ENCODE measurements at places on chromosomes 5 and 9.

DNA sequence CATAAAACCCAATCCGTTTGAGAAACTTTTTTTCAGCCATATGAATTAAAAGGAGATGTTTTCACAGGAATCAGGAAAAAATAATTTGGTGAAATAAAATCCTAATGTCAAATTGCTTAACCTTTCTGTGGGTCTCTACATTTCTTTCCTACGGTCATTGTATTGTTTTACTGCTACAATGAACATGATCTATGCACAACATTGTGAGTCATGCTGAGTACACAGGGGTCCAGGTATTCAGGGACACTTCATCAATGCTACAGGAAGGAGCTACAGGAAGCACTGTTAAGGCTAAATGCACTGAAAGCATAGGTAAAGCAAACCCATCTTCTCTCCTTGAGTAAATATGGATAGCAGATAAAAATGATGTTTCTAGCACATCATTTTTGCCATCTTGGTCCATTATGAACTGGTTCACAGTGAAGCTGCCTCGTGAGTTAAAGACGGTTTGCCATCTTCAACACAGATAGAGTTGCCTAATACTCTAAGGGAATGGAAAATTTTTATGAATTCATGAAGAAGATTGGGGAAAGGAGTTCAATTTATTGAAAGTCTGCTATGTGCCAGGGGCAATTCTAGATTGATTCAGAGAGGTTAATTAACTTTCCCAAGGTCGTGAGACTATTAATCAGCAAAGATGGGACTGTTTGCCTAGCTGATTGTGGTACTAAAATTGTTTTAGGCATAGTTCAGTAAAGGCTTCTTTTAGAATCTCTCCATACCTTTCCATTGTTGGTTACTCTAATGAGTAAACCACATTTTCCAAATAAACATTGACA is 85.5 kb downstream of the DIRAS2 start:
- DNase-seq, result no peak

- DNase-seq, result no peak
Observed at GRCh38 chr9:108869092-108869725, 7.1 kb downstream of the ACTL7A start.

GRCh38 chr5:171270136-171270535 is 38.9 kb upstream of the TLX3 start:
- DNase-seq, result no peak

- DNase-seq, result no peak
Observed at GRCh38 chr9:118954857-118955256, 414.4 kb downstream of the BRINP1 start.

GRCh38 chr5:131022811-131023497 is 142.1 kb downstream of the HINT1 start:
- DNase-seq, result no peak

GRCh38 chr5:64691291-64691690 is 988 bp downstream of the SHISAL2B start:
- DNase-seq, result no peak

GRCh38 chr5:144945503-144945902 is 774.8 kb downstream of the KCTD16 start:
- DNase-seq, result no peak

GRCh38 chr9:20319241-20319640 is 303.1 kb downstream of the MLLT3 start:
- no peak for DNase-seq

DNA sequence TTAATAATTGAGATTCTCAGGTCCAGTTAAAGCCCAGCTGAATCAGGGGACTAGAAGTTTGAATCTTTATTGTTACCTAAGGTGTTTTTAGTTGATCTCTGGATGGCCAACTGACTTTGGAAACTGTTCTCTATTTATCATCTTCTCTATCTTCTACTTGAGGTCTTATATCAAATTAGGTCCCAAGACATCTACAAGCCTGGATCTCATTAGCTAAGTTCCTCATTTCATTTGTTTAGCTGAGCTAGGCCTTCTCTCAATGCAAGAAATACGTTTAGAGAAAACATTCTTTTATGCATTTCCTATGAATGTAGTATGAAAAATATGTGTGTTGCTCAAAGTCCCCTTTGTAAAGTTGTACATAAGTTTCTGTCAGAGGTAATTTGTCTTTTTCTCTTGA is 196.6 kb downstream of the PTTG1 start:
- DNase-seq, result no peak

- DNase-seq, result no peak
Observed at GRCh38 chr5:142079306-142079721, 29.3 kb upstream of the NDFIP1 start.

GRCh38 chr5:39471836-39472508 is 47.2 kb upstream of the DAB2 start:
- no peak for DNase-seq

GRCh38 chr9:120368799-120369198 is 211.2 kb downstream of the CDK5RAP2 start:
- DNase-seq, result no peak

- DNase-seq, result no peak
Observed at GRCh38 chr9:135095470-135096407, 8.3 kb downstream of the OLFM1 start.

- no peak for DNase-seq
Observed at GRCh38 chr5:1767524-1768282, 31.9 kb downstream of the MRPL36 start.

DNA sequence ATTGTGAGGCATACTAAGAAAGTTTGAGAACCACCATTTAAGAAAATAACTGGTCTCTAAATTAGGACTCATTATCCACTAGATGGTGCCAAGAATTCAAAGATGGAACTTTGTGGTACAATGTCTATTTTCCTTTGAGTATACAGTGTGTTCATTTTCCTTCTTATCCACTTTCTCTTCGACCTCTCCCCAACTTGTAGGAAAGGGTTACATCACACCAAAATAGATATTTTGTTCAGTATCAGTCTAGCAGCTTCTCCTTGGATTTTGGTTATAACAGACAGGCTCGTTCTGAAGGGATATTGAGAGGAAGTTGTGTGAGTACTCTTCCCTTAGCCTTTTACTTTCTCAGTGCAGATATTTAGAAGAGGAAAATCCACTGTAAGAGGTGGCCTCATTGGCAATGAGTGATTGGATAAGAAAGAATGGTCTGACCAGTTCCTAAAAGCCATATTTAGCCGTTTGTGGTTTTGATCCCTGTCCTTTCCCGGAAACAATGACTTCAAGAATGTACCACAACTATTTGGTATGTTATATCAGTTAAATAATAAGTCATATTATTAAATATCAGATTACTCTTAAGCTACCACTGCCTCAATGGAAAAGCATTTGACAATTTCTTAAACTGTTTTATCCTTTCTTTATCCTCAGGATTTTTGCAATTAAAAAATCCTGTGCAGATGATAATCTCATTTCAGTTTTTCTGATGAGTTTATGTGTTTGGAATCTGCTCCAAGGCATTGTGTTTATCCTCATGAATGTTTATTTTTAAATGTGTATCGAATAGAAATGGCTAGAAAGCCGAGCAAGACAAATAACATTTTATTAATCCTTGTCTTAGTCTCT is 69.0 kb upstream of the GRAMD2B start:
- DNase-seq, result peak; percentile 65

DNA sequence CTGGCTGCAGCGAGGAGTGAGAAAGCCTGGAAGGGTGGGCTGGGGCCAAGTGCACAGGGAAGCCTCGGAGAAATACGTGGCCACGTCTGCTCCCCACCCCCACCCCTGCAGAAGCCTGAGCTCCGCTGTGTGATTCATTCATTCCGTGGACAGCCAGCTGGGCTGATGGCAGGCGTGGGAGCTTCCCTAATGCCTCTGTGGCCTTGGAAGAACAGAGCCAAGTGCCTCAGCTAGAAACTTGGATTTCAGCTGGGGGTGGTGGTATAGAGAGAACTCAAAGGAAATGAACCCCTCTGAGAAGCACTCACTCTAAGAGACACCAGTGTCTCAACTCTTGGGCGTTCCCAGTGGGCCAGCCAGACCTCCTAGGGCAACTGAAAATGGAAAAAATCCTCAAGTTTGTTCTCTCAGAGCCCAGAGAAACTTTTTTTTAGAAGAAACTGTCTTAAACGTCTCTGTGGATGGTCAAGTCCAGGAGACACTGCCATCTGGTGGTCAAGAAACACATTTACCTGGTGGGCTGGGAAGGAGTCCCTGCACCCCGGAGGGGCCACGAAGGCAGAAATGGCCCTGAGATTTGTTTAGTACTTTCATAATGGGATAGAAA is 18.0 kb downstream of the ATOX1 start:
- peak; percentile 75 for DNase-seq

DNA sequence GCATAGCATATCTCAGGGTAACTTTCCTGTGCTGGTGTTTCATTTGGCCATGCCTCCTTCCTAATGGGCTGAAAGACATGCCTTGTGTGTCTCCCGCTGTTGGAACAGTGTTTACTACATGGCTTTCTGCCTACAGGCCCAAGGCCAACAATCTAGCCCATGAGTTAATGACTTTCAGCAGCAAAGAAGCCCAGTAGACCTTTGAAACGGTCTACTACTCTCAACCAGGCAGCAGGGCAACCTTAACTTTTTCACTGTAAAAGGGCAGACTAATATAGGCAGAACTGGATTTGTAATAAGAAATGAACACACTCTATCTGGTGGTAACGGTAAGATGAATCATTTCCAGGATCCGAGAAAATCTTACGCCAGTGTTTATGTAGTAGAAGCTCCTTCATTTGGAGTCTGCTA is 21.0 kb downstream of the C5orf15 start:
- no peak for DNase-seq

DNA sequence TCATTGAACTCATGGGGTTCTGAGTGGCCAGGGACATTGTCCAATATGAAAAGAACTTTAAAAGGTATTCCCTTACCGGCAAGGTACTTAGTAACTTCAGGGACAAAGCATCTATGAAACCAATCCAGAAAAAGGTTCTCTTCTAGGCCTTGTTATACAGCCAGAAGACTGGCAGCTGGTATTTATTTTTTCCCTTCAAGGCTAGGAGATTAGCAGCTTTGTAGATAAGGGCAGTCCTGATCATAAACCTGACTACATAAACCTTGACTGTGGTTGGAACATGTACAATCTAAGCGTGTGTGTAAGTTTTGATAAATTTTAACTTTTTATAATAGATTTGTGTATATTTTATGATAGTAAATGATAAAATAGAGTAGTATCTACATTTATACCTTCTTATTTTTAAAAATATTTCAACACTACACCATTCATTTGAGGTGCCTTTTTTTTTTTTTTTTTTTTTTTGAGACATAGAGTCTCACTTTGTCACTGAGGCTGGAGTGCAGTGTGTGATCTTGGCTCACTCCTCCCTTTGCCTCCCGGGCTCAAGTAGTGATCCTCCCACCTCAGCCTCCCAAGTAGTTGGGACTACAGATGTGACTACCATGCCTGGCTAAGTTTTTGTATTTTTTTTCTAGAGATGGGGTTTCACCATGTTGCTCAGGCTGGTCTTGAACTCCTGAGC is 24.5 kb downstream of the RANBP17 start:
- no peak for DNase-seq

DNA sequence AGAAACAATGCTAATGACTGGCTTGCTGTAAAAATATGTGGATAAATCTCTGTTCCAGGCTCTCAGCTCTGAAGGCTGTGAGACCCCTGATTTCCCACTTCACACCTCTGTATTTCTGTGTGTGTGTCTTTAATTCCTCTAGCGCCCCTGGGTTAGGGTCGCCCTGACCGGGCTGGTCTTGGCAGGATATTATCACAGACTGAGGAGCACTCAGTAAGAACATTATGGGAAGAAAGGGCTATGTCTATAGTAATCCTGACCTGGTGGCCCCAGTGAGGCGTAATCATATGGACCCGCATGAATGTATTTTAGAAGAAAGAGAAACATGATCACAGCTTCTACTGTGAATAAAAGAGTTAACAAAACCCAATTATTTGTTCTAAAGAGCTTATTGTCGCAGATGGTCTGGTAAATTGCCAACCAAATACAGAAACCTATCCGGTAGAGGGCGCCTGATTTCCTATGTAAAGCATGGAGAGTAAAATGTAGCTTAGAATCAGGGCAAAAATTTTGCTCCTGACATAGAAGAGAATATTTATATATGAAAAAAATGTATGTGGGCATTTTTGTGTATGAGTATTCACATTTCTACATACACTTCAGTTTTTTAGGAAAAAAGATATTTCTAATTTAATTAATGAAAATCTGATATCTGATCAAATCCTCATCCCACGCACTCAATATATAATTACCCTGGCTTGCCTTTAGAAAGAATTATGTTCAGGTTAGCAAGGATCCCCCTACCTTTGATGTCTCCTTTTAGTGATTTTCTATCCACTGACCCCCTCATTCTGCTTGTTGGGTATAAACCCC is 5.8 kb upstream of the IFNA1 start:
- peak; percentile 55 for DNase-seq

DNA sequence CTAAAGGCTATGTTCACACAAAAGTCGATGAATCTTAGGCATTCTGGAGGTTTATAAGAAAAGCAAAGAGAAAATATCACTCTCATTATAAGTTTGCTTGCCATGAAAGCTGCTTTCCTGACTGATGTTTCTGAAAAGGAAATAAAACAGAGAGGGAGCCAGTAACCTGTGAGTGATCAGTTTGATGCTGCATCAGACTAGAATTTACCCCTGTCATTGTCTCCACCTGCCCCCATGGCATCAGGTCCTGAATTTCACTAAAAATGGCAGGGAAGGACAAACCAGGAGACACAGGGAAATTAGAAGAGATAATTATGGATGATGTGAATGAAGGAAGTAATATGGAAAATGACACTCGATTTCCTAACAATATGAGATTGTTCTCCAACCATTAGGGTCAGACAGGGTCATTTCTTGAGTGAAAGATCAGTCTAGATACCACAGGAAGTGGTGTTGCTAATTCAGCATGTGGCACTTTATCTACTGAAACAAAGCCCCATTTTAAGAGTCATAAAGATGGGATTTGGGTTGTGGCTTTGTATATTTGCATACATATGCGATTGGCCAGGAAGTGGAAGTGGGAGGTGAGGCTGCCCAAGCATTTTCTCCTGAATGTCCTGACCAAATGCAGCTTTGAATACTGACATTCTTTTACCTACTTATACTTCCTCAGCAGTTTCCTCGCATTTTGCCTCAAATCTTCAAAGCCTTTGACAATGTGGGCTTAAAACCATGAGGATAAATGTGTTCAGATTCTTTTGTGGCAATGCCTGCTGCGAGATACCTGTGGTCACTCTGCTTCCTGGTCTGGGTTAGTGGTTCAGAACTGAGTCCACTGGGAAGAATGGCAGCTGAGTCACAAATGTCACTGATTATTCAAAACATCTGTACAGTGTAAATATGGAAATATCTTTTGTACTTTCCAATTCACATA is 29.7 kb downstream of the MEGF10 start:
- peak; percentile 94 for DNase-seq

DNA sequence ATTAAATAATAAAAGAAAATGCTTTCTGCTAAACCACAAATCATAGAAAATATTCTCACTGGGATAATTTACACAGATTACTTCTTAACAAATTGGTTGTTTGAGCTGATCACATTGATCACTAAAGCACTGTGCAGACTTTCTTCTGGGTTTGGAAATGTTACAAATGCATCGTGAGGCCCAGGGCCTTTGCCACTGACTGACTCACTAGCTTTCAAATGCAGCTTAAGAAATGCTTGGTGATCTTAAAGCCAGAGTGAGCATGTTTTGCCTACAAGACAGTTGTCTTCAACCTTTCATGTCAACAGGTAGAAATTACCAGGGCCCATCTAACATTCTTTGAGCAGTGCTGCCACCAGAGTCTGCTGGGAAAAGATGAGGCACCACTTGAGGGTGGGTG is 252.3 kb upstream of the ADRA1B start:
- no peak for DNase-seq

- no peak for DNase-seq
Observed at GRCh38 chr5:87769157-87769556, 356.4 kb upstream of the CCNH start.

All from MM.1S (cell line).